Bladder microvascular endothelial cell (primary cell): ENCODE measurements at places on chromosomes 13 and 19. TPM values are rescaled to one million over a fixed set of nuclear protein-coding genes. Genes with fewer than 3 reads are reported as not detected.

The CCDC169 gene
- total RNA-seq = 0.97 and 2.7 TPM in 2 replicates

The CEACAM6 gene
- not detected in 2 replicates for total RNA-seq

The OVOL3 gene
- total RNA-seq = not detected in 2 replicates

The KLK13 gene
- not detected in 2 replicates for total RNA-seq

The CNFN gene
- total RNA-seq = not detected in 2 replicates

The GZMM gene
- not detected in 2 replicates for total RNA-seq

The TRAPPC2B gene
- 6.0 and 6.3 TPM in 2 replicates for total RNA-seq

The CYSLTR2 gene
- total RNA-seq = not detected in 2 replicates

The ZNF230 gene
- 2.1 and 4.5 TPM in 2 replicates for total RNA-seq

The CYP4F2 gene
- total RNA-seq = under 0.01 TPM in 1 of 2 replicates, not detected in the other

The PTPRH gene
- 0.25 and 0.65 TPM in 2 replicates for total RNA-seq

The GAS6 gene
- 45.3 and 210 TPM in 2 replicates for total RNA-seq

The REXO1 gene
- total RNA-seq = 6.8 and 14.7 TPM in 2 replicates

The RFPL4AL1 gene
- total RNA-seq = 0.31 TPM in 1 of 2 replicates, not detected in the other

The AP1M2 gene
- 0.13 TPM in 1 of 2 replicates, not detected in the other for total RNA-seq

The KLK1 gene
- not detected in 2 replicates for total RNA-seq

The ZNF177 gene
- total RNA-seq = 0.32 and 2.3 TPM in 2 replicates

The STARD13 gene
- total RNA-seq = 15.2 and 46.4 TPM in 2 replicates

The BRSK1 gene
- total RNA-seq = 0.49 and 0.82 TPM in 2 replicates

The PCDH17 gene
- total RNA-seq = 1.3 and 5.8 TPM in 2 replicates

The TGFBR3L gene
- 0.38 TPM in 1 of 2 replicates, not detected in the other for total RNA-seq

The ICAM5 gene
- total RNA-seq = 0.16 and 0.25 TPM in 2 replicates

The COL5A3 gene
- 0.19 and 1.8 TPM in 2 replicates for total RNA-seq

The TMEM147 gene
- total RNA-seq = 52.9 and 74.0 TPM in 2 replicates

The MAST1 gene
- total RNA-seq = 0.16 and 1.0 TPM in 2 replicates

The PEAK3 gene
- total RNA-seq = 0.25 TPM in 1 of 2 replicates, not detected in the other

The SSC5D gene
- 0.16 and 0.31 TPM in 2 replicates for total RNA-seq

The TLE6 gene
- total RNA-seq = 0.97 and 3.0 TPM in 2 replicates

The RXFP2 gene
- total RNA-seq = not detected in 2 replicates

The FFAR1 gene
- not detected in 2 replicates for total RNA-seq

The OR7A5 gene
- not detected in 2 replicates for total RNA-seq

The CCNA1 gene
- total RNA-seq = 1.6 and 9.0 TPM in 2 replicates

The NKPD1 gene
- total RNA-seq = under 0.01 and 0.13 TPM in 2 replicates

The KCTD4 gene
- 0.06 TPM in 1 of 2 replicates, not detected in the other for total RNA-seq
